ENCODE measurements at places on chromosomes 1 and 21.
A peak's percentile ranks its signal among the peaks of the same experiment; 100 is the strongest.

- DNase-seq = no peak
Observed at GRCh38 chr1:117760485-117760884, 154.6 kb downstream of the TENT5C start.

DNA sequence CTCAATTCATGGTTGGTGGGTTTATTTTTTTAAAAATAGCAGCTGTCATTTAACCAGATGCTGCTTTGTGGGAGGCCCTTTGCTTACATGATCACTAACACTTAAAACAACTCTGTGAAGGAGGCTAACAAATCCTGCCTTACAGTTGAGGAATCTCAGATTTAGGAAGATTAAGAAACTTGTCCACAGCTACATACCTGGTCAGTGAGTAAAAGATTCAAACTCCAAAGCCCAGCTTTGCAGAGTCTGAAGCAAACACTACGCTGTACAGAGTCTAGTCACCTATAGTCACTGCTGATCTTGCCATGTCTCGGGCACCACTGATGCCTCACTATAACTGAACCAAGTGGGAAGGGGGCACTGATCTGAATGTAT lies 535.4 kb downstream of the SMYD3 start:
- no peak for DNase-seq

DNA sequence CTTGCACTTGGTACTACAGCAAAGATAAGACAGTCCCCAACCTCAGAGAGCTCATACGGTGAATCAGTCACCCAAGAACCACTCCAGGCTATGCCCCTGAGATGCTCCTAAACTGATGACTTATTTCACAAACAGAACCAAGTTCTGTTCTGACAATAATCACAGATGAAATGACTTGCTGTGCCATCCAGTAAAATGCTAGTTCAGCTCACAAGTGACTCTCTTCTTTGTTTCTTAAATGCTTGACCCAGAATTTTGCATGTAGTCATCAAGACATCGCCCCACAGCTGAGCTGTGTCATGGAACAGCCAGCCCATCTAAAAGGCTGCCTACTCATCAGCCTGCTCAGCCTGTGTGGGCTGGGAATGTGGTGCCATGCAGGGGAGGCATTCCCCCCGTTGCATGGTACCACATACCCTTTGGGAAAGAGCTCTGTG lies 6.1 kb upstream of the SLC19A2 start:
- DNase-seq = no peak

DNA sequence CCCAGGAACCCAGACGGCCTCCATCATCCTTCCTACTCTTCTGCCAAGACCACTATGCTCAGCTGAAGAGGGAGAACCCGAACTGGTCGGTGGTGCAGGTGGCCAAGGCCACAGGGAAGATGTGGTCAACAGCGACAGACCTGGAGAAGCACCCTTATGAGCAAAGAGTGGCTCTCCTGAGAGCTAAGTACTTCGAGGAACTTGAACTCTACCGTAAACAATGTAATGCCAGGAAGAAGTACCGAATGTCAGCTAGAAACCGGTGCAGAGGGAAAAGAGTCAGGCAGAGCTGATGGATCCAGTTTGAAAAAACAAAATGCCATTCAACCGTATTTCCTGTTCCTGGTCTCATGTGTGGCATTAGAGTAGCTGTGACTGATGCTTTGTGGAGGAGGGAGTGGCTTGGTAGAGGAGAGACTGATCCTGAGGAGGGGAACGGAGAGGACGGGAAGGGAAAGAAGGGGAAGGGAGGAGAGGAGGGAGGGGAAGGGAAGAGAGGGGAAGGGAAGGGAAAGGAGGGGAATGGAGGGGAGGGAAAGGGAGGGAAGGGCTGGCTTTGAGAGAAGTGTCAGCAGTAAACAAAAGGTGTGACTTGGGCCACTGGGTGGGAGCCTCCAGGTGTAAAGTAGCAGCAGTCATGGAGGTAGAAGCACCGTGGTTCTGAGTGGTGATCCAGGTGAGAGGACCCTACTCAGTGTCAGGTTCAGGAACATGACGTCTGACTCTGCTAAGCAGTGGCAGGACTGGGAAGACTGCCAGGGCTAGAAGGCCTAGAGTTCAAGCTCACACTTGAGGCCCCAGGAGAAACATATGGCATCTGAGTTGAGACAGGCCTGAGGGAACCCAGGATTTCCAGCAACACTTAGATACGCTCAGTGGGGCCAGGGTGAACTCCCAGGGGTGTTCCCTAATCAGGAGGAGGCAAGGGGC lies 846 bp downstream of the HMGB4 start:
- DNase-seq = no peak

DNA sequence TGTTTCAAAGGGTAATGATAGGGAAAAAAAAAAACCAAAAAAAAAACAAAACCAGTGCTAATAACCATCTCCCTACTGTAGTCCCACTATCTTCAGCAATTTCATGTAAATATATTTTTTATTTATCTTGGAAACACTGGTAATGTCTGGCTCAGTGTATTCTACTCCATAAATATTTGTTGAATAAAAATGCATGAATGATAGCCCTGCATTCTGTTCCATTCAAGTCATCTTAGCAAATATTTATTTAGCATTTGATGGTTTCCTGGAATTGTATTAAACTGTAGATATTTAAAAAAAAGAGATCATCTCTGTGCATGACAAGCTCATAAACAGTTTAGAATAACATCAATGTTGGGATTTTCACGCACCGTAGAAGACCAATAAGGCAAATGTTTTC lies 24.2 kb downstream of the IL23R start:
- no peak for DNase-seq

DNA sequence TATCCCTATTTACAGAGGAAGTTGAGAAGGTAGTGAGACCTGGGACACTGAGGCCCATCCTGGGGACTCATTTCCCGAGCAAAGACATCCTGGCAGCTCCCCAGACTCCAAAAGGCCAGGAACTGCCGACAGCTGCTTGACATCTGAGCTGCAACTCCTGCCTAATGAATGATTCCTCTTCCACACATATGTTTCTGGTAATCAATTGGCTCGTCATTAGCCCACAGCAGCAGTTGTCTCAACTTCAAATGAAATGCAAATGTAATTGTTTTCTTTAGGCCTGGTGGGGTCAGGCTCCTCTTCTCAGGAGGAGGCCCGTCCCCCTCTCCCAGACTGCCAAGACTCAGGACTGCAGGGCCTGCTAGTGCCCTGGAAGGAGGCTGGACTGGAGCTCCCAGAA lies 61.8 kb upstream of the DISP3 start:
- DNase-seq = no peak

DNA sequence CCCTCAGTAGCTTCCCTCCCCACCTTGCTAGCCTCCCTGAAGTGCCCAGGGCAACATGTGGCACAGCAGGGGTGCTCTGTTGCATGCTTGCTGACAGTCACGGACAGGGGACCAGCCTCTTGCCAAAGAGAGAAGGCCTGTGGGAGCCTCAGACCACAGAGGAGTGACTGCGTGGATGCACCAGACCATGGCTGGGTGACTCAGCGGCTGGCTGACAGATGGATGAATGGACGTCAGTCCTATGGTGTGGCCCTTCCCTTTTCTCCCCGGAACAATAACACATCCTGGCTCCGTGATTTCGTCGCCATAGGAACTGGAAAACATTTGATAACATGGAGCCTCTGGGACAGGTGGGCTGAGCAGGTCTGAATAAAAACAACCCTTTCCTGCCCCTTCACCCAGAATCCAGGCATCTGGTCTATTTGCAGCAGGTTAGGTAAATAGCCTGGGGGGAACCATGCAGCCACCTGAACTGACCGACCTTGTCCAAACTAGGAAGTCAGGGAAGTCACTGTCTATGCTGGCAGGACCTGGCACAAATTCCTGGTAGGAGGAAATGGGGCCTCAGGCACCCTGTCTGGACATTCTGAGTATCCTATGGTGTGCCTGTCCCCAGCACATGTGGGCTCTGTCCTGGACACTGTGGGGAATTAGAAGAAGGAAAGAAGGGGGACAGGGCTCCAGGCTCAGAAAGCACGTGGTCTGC lies 53.3 kb downstream of the NENF start:
- no peak for DNase-seq

GRCh38 chr1:29166291-29166878 lies 15.3 kb downstream of the SRSF4 start:
- no peak for DNase-seq

GRCh38 chr1:6915999-6916565 lies 130.8 kb downstream of the CAMTA1 start:
- DNase-seq = no peak

- no peak for DNase-seq
Observed at GRCh38 chr1:228765168-228765946, 30.1 kb downstream of the RHOU start.

DNA sequence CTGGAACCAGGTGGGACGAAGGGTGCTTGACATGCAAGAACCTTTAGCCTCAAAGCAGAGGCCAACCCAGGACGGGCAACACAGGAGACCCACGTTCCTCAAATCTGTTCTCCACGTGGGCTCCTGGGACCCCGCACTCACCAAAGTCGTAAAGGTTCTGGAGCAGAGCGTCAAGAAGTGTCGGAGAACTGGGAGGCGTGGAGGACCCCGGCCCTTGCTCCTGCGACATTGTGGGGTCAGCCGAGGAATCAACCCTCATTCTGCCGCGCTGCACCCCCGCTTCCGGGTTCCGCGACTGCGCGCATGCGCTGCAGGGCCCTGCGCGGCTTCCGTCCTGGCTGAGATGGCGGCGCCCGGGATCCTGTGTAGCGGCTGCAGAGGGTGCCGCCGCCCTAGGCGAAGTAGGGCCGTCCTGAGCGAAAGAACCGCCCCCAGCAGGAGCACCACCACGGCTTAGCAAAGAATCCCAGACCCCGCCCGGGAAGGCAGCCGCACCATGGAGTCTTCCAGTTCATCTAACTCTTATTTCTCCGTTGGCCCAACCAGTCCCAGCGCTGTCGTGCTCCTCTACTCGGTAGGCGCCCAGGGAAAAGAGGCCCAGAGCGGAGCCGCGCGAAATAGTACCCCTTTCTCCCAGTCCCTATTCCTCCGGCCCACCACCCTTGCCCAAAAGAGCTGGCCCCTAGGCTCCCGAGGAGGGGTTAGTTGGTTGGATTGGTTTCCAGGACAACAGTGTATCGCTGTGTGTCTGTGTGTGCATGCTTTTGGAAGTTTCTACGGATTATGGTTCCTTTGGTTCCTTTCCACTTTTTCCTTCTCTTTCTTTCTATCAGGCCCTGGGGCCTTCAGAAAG lies at the start of gene GNPAT:
Gene GNPAT, plus strand, starts transcription at position 330 of the 853 bp plus-strand sequence. Its CDS starts 167 bp downstream, at position 497.
- peak; percentile 85 for DNase-seq

DNA sequence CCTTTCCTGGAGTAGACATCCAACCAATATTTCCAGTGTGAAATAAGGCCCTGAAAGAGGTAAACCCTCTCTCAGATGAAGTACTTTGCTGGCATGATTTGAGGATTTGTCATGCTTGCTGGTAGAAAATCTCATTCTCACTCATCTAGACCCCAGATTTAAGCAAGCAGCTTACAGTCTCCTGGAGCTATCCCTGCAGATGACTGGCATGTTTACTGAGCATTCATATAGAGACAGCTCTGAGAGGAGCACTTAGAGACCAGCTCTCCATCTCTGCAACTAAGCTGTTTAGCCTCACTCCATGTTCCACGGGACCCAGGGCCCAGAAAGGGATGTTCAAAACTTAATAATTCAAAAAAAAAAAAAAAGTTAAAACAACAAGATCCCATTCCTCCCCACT lies 34.2 kb downstream of the GPR161 start:
- no peak for DNase-seq

DNA sequence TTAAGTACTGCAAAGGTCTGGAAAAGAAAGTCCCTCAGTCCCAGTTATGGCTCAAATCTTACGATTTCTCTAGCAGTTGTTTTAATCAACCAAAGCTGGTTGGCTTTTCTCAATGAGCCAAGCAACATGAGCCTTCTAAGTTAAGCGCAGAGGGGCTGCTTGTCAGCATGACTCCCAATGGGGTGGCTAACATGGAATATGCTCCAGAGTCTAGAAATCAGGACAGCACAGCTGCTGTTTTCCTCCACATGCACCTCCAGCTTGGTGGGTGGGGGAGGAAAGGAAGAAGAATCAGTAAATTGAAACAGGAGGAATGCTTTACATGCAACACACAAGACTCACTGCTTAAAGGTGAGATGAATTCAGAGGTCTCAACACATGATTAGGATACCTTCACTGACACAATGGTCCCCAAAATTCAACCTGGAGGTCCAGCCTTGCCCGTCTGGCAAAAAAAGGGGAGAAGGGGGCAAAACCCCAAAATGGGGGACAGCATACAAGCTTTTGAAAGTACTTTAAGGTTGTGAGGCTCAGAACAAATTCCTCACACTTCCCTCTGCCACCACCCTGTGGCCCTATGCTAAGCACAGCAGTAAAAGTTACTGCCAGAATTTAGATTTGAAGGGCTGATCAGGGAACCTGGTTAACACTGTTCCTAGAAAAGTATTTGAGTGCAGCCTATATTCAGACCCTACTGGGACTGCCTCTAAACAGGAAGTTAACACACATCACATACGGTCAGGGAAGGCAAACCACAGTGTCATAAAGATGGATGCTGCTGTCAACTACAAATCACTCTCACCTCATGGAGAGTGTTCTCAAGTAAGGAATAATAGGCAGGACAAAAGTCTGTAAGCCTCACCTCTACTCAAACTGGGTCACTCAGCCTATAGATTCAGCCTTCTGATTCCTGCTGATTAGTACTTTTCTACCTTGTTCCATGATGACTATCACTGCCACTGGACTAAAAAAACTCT lies 2.6 kb downstream of the GATAD2B start:
- no peak for DNase-seq
